ENCODE measurements at places on chromosomes 4 and X.

DNA sequence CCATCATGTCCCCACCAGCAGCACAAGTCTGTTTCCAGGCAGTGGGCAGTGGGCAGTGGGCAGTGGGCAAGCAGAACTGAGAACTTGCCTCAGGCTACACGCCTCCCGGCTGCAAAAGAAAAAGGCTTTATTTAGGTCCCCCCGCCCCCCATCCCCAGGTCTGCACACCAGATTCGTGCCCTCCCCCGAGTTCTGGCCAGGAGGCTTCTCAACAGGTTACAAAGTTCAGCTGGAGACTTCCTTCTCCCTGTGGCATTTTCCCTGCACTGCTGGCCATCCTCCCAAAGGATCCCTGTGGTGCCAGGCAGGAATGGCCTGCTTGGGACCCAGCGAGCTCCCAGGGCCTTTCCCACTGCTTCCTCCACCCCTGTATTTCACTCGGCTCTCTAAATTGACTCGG is 97.0 kb upstream of the TRIM2 start:
- no peak for DNase-seq

DNA sequence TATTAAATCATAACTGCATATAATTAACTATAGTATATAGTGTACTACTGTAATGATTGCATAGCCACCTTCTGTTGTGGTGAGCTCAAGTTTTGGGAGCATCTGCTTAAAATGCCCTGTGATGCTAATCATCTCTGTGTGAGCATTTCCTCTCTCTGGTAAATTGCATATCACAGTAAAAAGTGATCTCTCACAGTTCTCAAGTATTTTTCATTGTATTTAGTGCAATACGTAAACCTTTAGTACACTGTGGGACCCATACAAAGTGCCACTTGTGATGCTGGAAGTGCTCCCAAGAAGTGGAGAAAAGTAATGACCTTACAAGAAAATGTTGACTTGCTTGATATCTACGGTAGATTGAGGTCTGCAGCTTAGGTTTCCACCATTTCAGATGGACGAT is 82.0 kb downstream of the WWC2 start:
- no peak for DNase-seq

DNA sequence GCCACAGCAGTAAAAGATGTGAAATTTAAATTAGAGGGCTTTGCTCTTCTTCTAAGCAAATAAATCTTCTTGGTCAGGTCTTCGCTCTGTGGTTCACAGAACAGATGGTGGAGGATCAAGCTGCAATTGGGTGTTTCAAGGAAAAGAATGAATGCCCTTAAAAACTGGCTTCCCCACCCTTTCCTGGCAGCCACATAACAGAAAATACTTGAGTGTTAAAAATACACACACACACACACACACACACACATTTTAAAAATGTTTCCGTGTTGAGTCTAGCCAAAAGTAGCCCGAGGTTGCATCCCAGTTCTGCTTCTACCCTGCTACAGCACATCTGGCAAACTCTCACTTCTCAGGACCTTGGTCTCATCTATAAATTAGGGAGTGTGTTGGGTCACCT is 56.7 kb upstream of the FGFBP2 start:
- no peak for DNase-seq

- no peak for DNase-seq
Measured at GRCh38 chr4:65069177-65069576, 601.1 kb downstream of the EPHA5 start.

- DNase-seq: no peak
Measured at GRCh38 chr4:54014666-54015160, 49.7 kb downstream of the CHIC2 start.

GRCh38 chrX:136030303-136031191 is 45.3 kb downstream of the SLC9A6 start:
- no peak for DNase-seq

DNA sequence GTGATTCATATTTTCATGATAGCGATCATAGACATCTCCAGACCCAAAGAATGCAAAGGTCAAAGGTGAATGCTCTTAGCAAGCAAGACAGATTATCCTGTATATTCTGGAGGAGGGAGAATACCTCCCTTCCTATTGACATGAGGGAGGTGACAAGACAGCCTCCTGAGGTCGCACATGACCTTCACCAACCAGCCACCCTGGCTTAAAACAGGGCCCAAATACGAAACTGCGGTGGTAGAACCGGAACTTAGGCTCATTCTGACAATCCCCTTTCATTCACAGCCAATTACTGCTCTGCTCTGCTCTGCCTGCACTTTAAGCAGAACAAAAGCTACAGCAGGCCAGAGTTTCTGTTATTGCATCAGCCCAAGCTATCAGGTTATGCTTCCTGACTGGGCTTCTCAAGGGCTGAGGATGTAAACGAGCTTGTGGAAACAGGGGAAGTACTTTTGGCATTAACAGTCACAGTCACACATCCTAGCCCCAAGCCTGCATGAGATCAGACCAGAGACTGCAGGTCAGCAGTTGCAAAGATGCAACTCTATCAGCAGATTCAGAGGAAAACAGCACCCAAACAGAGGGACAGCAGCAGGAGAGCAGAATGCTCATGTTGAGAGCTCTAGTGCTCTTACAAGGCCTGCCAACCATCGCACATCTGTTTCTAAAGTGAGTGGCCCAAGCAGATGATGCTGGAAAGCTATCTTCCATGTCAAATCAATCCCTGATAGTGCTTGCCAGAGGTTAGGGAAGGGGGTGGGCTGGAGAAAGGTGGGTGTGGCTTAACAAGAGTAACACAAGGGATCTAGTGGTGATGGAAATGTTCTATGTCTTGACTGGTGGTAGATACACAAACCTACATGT is 51.3 kb upstream of the MAP3K15 start:
- no peak for DNase-seq

- DNase-seq: no peak
Measured at GRCh38 chr4:78722320-78722719, 53.8 kb upstream of the BMP2K start.

DNA sequence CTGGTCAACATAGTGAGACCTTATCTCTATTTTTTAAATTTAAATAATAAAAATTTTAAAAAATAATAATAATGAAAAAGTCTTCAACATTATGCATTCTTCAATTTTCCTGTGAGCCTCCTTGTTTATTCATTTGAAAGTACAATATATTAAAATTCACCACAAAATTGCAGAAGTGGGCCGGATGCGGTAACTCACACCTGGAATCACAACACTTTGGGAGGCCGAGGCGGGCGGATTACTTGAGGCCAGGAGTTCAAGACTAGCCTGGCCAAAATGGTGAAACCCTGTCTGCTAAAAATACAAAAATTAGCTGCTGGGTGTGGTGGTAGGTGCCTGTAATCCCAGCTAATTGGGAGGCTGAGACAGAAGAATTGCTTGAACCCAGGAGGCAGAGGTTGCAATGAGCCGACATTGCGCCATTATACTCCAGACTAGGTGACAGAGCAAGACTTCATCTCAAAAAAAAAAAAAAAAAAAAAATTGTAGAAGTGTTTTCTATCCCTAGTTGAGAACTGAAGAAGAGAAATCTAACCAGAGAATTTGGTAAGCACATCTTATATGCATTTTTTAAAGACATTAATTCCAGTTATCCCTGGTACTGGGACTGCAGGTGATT is 56.9 kb downstream of the RBM47 start:
- DNase-seq: no peak

DNA sequence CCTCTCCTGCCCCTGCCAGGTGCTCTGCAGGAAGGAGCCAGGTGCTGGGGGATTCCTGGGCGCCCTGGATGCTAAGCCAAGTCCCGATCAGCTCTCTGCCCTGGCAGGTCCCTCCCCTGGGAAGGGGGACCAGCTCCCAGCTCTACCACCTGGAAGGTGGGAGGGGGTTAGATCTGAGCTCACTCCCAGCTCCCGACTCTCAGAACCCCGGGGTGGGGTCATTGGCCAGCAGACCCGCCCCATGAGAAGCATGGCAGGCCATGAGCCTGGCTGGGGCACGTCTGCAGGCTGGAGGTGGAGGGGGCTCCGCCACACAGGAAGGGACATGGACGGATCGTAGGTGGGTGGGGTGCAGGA is 83.4 kb upstream of the NKX1-1 start:
- no peak for DNase-seq

GRCh38 chr4:176261481-176261880 is 7.5 kb downstream of the ASB5 start:
- DNase-seq: no peak

DNA sequence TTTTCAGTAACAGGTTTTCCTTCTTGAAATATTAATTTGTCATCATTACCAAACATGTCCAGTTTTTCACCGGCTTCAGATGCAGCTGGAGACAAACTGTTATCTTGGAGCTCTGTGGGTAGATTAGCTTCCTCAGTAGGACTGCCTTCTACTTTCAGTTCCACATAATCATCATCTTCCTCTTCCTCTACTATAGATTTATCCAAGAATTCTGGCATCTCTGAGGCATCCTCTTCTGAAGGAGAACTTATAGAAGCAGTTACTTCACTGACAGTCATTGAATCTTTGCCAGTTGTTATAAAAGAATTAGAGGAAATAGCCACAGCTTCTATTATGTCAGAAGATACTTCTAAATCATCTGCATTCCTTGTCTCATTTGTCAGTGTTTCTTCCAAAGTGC is 162.9 kb downstream of the LRBA start:
- no peak for DNase-seq

DNA sequence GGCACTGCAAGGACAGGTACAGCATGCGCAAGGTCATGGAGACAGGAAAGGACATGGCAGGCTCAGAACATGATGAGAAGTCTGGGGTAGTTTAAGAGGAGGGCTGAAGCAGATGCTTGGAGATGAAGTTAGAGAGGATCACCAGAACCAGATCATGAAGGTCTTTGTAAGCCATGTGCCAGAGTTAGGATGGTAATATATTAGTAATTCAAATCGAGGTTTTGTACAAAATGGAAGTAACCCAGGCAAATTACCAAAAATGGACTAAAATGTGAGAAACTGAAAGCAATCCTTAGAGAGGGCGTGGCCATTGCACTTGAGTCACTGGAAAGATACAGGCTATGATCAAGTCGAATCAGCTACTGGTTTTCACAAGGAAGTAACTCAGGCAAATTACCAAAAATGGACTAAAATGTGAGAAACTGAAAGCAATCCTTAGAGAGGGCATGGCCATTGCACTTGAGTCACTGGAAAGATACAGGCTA is 13.5 kb downstream of the RXFP1 start:
- DNase-seq: no peak

DNA sequence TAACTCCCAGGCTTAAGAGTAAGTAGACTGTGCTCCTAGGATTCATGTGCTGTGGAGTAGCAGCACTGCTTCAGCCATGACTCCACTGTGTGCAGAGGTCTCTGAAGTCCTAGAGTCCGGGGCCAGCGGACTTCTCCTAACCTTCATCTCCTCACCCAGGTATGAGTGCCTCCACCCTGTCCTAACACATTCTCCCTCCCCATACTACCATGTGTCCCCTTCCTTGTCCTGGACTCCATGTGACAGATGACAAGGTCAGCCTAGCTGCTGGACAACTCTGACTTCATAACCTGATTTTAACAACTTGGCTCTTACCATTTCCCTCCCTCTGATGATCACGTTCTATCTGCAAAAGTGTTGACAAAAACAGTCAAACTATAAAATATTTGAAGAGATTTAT is 16.7 kb downstream of the ASB11 start:
- DNase-seq: no peak

DNA sequence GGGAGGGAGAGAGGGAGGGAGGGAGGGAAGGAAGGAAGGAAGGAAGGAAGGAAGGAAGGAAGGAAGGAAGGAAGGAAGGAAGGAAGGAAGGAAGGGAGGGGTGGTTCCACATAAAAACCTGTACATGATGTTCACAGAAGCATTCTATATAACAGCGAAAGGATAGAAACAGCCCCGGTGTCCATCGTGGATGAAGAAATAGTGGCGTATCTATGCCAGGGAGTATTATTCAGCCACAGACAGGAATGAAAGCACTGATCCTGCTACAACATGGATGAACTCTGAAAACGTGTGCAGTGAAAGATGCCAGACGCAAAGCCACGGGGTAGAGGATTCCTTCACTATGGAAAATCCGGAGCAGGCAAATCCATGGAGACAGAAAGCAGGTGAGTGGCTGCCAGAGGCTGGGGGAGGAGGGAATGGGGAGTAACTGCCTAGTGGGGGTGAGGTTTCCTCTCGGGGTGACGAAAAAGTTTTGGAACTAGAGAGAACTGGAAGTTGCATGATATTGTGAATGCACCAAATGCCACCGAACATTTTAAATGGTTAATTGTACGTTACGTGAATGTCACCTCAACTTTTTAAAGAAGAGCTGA is 92.2 kb downstream of the ABLIM2 start:
- DNase-seq: no peak

DNA sequence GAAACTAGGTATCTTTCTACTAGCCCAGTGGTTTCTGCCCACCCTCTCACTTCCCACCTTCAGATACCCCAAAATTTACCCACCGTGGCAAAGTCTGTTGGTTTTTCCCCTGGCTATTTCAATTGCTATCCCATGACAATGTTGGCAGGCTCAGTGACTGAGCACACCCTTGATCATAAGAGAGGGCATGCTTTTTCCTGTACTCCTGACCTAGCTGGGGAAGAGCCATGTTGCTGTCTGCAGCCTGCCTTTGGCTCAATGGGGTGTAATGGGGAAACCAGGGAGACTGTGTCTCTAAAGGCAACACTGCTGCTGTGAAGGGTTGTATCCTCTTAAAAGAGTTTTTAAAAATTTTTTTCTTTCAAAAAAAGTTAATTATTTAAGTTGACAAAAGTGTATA is 90.4 kb upstream of the CITED1 start:
- no peak for DNase-seq

GRCh38 chr4:152579916-152580315 is 44.0 kb upstream of the FBXW7 start:
- no peak for DNase-seq

DNA sequence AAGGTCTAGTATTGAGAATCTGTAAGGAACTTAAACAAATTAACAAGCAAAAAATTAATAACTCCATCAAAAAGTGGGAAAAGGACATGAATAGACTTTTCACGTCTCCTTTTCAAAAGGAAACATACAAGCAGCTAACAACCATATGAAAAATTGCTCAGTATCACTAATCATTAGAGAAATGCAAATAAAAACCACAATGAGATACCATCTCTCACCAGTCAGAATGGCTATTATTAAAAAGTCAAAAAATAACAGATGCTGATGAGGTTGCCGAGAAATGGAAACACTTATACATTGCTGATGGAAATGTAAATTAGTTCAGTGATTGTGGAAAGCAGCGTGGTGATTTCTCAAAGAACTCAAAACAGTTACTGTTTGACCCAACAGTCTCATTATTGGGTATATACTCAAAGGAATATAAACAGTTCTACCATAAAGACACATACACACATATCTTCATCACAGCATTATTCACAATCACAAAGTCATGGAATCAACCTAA is 410.4 kb upstream of the SMIM31 start:
- DNase-seq: no peak

DNA sequence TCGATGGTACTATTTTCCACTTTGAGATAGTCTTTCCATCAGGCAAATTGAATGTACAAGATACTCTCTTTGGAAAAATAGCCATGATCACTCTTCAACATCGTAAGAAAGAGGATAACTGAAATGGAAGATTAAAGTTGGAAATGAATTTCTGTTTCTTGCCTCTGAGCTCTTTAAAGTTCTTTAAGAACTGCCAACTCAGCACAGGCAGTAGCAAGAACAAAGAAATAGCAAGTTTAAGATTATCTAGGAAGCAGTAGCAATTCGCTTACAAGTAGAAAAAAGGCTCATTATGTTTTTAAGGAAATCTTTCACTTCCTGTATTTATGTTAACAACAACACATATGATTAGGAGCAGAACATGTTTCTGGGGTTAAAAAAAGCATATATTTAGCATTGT is 127.6 kb downstream of the CDS1 start:
- no peak for DNase-seq

GRCh38 chr4:176717237-176717636 is 75.5 kb downstream of the VEGFC start:
- DNase-seq: no peak

GRCh38 chrX:153925739-153926551 is at the start of gene ARHGAP4:
Gene ARHGAP4 (minus strand): TSS chrX:153926264. CDS start chrX:153926202, 62 bp downstream.
- no peak for DNase-seq

Data from activated CD4-positive, alpha-beta T cell treated with anti-CD3 and anti-CD28 coated beads for 1 hour (primary cell).